ENCODE measurements at places on chromosomes 2 and 18.

- peak; percentile 18 for DNase-seq
Observed at GRCh38 chr2:152468899-152469692, 134.1 kb downstream of the FMNL2 start.

DNA sequence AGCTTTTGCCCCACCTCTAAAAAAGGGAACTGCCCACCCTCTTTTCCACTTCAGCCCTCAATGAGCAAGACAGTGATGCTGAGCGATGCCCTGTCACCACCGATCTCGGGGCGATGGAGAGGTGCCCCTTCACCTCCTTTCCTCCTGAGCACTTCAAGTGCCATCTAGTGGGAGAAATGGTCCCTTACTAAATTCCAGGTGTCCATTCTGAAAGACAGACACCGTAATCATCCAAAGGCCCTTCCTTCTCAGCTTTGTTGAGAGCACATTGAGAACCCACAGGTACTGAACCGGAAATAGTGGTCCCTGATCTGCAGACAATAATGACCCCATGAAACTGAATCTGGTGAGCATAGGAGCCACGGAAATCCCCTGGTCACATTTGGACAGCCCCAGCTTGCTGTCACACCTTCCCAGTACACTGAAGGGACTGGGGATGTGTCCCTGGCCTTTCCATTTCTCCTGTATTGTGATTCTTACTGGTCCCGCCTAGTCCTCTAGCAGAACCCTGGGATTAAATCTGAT, 38.5 kb downstream of the KCTD18 start:
- no peak for DNase-seq

DNA sequence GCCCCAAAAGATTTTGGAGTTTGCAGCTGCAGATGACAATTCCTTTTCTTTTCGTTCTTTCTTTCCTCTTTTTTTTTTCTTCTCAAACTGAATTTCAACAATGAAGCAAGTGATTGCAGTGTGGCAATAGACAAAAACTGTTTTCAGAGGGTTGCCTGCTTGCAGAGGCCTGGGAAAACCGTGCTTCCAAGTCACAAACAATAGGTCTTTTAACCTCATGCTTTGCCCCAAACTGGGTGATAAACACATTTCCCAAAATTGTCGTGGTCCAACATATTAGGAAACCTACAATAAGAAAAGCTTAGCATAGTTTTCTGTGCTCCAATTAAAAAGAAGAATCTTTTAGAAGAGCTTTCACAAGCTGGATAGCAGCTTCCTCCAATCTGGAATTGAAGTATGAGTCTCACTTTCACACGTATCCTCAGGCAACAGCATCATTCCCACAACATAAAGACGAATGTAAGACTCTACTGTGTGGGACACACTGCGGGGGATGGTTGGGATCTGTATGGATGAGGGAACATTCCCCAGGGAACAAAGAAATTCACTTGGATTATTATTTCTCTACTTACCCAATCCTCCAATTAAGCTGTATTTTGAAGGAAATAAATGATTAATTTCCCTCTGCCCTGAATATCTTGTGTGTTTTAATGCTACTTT, 656.1 kb downstream of the RNF144A start:
- no peak for DNase-seq

- DNase-seq: no peak
Observed at GRCh38 chr2:158049129-158049855, 52.4 kb upstream of the UPP2 start.

GRCh38 chr2:164605295-164605694, 16.0 kb downstream of the GRB14 start:
- no peak for DNase-seq

- peak; percentile 41 for DNase-seq
Observed at GRCh38 chr2:11778923-11779757, 32.7 kb downstream of the LPIN1 start.

- DNase-seq: no peak
Observed at GRCh38 chr18:80009661-80010550, 21.5 kb upstream of the TXNL4A start.

DNA sequence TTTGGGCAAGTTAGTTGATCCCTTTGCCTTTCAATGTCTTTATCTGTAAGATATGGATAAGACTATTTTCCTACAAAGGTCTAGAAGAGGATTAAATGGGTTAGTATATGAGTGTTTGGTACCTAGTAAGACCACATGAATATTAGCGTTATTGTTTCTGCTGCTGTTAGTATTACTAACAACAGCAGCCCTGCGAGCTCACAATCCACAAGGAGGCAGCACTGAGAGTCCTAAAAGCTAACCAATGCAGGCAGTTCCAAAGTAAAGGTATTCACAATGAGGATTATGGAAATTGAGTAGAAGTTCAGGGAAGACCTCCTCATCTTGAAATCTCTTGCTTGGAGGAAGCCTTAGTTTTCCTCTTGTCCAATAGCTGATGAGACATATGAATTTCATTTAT, 248.9 kb downstream of the TDRD15 start:
- no peak for DNase-seq

DNA sequence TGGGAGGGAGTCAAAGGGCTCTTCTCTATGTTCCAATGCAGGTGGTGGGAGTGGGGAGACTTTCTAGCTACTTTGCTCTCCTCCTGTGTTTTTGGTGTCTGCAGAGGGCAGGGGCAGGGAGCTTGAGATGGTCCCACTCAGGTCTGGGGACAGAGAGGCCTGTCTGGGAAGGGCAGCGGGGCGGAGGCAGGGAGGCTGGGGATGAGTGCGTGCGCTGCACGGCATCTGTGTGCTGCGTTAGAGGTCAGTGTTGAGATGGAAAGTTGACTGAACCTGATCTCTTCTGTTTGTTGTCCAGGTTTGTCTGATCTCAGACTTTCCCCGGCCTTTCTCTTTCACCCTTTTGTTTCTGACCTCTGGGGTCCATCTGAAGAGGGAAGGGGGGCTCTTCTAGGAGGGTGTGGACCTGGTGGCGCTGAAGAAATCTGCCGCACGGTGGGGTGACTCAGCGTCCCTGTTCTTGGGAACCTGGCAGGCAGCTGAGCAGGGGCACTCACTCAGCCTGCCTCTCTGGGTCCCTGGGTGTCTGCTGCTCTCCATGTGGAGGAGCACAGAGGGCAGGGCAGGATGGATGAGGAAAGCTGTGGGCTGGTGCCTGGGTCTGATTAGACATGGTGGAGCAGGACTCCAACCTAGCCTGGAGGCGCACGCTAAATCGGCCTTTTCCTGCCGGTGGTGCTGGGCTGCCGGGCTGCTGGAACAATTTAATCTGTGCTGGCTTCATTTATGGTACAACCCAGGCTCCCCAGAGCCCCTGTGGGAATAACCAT, 24.1 kb downstream of the IGFBP2 start:
- no peak for DNase-seq

DNA sequence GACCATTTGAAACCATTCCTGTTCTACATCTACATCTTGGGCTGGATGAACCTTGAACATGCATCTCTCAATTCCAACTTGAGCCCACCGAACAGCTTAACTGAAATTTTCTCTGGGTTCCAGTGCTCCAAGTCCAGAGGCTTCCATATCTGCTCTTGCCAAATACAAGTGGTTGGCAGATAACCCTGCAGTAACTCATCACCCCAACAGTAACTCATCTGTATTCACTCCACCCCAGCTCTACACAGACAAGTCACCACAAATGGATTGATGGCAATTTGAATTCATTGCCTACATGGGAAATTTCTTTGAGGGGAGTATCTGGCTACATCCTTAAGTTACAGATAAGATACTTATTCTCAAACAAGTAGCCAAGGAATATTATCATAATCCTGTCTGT, 502.4 kb upstream of the TNP1 start:
- DNase-seq: no peak

DNA sequence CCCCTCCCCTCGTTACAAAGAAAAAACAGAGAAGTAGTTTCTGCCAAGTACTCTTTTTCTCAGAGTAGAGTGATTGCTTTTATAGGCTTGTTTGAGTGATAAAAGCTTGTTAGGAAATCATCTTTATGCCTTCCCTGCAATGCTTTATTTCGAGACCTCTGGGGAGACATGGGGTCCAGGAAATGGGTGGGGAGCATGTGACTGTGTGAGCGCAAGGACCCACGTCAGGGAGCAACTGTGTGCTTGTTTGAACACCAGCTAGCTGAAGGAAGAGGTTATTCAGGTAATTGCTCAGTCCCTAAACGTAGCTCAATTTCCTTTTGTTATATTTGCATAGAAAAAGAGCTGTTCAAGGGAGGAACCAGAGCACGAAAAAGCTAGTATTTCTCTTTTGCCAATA, 187.3 kb downstream of the FAM210A start:
- no peak for DNase-seq

DNA sequence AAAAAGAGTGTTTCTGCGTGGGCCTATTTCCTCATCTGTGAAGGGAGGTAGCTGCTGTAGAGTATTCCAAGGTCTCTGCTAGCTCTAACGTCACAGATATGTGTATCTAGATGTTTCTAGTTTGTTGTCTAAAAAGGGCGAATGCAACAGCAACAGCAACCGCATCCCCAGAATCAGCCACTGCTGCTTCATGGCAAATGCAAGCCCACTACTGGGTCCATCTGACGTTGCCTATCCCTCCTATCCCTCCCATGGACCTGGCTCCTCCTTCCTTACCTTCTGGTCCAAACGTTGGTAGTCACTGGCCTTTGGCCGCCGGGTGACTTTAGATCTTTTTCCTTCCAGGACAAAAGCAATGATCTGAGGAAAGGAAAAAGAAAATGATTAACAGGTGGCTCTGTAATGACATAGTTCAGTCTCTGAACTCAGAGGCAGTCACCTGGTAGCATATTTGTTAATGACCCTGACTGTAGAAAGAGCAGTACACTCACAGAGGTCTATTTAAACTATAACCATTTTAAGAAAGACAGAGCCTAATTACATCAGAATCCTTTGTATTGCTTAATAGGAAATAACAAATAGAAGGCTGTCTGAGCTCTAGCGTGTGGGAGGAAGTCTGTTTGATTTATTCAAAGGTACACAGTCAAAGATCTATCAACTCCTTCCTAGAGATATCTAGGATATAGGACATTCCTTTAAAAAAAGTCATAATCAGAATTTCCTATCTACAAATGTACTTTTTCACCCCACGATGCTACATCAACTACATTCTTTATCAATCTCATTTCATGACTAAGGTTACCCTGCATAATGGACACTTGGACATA, 2.9 kb downstream of the TGOLN2 start:
- no peak for DNase-seq

- DNase-seq: no peak
Observed at GRCh38 chr2:2871480-2872308, 505.9 kb downstream of the EIPR1 start.

- DNase-seq: no peak
Observed at GRCh38 chr2:202754936-202755335, 116.6 kb downstream of the ICA1L start.

DNA sequence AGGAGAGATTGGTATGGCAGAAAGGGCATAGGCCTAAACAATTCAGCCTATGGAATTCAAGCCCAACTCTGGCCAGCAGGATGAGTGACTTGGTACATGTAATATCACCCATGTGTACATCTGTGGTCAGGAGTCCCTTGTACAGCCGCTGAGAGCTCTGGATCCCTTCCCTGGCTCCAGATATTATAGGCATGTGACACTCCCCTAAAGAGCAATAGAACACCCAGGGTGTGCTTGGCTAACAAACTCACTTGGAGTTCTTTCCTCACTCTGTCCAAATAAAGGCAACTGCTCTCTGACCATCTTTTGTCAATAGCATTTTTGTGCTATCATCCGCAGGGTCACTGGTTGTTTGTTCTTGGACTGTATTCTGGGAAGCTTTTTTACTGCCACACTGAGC, 197.4 kb upstream of the NCKAP5 start:
- no peak for DNase-seq

DNA sequence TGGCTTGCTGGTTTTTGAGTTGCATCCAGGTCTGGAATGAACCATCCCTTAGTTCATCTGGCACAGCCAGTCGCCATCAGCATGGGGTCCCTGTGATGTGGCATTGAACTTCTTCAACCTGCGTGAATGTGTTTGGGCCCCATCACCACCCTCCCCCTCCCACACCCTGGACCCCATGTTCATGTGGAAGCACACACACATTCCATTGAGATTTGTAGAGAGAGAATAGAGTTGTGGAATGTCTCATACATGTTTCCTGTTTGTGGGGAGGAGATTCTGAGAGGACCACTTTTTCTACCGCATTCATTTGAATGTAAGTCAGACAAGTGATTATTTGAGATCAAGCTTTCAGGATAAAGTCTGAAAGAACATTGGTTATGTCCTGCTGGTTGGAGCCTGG, 117.6 kb upstream of the EML6 start:
- no peak for DNase-seq

DNA sequence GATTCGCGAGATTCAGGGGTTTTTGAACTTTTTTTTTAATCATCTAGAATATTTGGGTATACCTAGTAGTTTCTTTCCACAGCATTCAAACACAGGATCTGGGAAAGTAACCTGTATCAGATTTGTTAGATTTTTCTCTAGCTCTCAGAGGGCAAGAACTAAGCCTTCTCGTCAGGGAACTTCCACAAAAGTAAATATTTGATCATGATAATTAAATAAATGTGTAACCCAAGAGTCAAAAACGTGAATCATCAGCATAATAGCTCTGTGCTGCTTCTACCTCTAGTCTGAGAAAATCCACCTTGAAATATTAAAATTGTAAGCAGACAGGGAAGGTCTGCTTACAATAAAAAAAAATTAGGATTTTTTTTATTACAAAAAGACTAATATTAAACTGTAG, 225.7 kb upstream of the SPOPL start:
- no peak for DNase-seq

GRCh38 chr2:119760956-119761275, 1.2 kb downstream of the PTPN4 start:
- no peak for DNase-seq

GRCh38 chr2:105798595-105798994, 53.9 kb downstream of the NCK2 start:
- DNase-seq: peak; percentile 47

DNA sequence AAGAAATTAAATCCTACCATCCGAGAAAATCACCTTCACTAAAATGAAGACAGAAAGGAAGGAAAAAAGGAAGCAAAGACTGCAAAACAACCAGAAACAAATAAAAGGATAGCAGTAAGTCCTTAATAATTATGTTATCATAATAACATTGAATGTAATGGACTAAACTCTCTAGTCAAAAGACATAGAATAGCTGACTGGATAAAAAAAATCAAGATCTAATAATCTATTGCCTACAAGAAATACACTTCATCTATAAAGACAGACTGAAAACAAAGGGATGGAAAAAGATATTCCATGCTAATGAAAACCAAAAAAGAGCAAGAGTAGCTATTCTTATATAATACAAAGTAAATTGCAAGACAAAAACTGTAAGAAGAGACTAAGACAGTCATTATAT, 48.5 kb upstream of the SGPP2 start:
- DNase-seq: no peak

DNA sequence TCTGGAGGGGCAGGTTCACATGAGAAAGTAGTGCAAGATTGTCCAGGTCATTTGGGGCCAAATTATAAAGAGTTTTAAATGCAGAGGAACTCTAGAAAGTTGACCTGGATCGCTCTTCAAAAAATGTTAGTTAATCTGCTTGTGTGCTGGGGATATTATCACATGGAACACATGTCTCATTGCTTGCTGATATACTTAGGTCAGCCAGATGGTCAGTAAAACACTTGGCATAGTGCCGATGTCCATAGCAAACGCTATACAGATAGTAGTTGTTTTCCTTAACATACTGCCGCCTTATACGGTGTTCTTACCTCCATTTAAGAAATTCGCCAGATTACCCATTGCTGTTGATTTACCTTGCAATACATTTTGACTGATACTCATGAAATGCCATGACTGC, 103.4 kb upstream of the CWC22 start:
- DNase-seq: no peak

Measured in KG1 (cell line).